HuH-7 (cell line): ENCODE measurements at places on chromosomes 1 and 21.

DNA sequence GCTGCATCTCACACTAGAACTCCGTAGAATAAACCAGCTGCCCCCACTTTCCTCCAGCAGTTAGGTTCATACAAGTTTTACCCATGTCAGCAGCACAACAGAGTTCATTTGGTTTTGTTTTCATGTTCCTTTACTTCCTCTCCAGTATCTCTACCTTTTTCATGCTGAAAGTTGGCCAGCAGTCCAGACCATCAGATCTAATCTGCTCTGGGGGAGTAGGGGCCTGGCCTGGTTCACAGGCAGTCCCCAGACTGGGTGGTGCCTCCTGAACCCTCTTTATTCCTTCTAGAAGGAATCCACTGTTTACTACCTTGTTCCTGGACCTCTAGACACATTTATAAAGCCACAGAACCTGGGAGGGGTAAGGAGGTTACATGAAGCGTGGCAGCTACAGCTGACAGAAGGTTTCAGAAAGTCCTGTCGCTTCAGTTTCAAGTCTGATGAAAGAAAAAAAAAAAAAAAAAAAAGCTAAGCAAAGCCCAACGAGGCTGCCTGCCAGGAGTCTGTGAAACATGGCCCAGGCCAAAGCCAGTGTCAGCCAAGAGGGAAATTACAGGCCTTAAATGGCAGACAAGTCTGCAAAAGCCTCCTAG, 184.6 kb upstream of the JUN start:
- no peak for DNase-seq

GRCh38 chr1:57820356-57821095, 396.7 kb upstream of the DAB1 start:
- DNase-seq: no peak

DNA sequence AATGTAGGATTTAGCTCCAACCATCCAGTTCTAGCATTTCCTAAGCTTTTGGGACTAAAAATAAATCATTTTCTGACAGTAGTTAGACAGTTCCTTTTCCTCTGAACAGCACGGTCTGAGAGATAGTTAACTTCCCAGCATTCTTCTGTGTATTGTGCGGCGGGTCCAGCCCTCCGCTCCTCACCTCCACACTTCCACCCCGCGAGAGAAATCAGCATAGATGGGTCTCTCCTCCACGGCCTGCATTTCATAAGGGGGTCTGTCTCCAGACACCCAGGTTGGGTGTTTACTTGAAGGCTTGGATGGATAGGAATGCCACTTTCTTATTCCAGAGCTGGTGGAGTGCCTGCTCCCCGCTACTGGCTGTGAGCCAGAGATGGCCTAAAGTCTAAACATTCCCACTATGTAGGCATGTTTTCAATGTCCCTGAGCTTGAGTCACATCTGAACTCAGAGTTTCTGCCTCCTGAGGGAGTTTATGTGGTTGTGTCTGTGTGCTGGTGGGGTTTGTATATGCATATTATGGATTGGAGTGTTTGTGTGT, 38.0 kb upstream of the PPP2R5A start:
- no peak for DNase-seq

DNA sequence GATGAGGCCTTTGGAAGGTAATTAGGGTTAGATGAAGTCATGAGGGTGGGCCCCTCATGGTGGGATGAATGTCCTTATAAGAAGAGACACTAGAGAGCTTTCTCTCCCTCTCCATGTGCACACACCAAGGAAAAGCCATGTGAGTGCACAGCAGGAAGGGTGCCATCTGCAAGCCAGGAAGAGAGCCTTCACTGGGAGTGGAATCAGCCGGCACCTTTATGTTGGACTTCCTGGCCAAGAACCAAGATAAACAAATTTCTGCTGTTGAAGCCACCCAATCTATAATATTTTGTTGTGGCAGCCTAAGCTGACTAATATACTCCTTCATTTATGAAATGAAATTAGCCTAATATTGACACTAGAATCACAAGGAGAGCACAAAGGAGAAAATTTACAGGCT, 38.2 kb upstream of the PKP1 start:
- DNase-seq: no peak

- no peak for DNase-seq
Observed at GRCh38 chr1:161902182-161902581, 121.5 kb downstream of the OLFML2B start.

DNA sequence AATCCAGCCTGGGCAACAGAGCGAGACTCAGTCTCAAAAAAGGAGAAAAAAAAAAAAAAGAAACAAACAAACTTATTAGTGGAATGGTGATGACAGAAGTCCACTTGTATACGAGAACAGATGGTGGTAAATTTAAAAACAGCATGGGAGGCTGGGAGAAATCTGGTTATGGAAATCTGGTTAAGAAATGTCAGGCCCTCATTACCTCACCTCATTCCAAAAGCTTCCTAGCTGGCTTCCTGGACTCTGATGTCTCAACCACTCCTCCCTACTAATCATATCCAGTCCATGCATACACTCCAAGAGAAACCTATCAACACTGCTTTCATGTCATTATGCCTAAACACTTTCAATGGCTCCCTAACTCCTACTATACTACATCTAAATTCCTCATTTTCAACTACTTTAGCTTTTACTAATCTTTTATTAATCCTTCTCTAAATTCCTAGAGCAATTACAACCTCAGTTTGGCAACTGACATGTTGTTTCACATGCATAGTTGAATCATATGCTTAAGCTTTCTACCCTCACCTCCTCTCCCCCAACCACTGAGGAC, 52.9 kb downstream of the FOXJ3 start:
- peak; percentile 9 for DNase-seq

- no peak for DNase-seq
Observed at GRCh38 chr1:23791516-23792047, 637 bp downstream of the LYPLA2 start.

DNA sequence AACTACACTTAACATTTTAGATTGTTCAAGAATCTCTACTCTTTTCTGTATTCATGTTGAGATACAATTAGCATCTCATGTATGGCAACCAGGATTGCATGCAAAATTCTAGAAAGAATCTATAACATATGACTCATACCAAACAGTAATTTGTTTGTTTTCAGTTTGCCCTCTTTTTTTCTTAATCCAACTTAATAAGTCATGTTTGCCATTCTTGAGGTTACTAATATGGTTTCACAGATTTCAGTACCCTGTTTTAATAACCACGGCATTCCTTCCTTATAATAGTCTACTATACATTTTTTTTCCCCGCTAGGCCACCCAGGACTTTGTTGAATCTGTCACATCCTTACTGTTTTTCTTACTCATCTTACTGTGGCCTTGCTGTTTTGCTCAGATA, 140.8 kb downstream of the FMN2 start:
- no peak for DNase-seq

DNA sequence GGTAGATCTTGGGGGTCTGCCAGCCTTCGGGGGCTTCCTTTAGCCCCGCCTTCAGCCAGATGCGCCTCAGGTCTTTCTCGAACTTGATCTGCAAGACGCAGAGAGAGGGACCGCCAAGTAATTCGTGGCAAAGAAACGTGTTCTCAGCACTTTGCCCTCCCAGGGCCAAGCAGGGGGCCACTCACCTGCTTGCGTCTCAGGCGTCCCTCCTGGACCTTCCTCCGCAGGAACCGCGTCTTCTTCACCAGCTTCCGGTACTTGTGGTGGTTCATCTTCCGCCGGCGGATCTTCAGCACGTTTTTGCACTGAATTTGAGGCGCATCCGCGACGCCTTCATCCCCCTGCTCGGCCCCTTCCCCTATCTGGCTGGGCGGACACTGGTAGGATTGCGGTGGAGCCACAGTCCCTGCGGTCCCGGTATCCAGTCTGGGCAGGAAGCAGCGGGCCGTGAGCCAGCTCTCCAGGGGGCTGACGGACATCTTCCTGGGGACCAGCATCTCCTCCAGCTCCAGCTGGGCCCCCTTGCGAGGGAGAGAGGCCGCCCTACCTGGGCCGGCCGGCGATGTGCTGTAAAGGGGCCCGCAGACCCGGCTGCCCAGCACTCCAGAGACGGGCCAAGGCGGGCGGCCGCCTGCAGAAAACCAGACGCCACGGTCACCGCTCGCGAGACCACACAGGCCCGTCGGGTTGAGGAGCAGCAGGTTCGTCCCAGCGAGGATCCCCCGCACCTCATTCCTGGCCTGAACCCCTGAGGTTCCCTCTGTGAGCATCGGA, 1.0 kb downstream of the AURKAIP1 start:
- no peak for DNase-seq

DNA sequence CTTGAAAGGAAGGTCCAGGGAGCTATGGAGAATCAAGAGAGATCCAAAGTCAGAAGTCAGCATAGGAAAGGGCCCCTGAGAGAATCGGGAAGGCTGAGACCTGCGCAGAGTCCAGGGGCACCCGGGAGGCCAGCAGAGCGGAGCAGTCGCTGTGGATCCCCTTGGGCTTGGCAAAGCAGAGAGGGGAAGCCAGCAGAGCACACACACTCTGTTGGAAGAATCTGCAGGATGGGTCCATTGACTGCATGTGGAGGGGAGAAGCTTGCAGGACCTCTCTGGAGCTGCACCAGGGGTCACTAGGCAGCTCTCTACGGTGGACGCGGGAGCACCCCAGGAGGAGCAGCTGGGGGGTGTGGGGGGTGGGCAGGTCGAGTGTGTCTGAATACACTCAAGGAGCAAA, 6.4 kb downstream of the RIPK4 start:
- no peak for DNase-seq

DNA sequence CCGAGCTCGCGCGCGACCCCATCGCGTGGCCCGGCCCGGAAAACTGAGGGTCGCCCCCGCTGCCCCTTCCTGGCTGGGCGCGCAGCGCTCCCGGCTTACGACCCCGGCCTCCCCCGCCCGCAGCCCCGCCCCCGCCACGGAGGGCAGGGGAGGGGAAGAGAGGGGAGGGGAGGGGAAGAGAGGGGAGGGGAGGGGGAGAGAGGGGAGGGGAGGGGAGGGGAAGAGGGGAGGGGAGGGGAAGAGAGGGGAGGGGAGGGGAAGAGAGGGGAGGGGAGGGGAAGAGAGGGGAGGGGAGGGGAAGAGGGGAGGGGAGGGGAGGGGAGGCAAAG, 6.7 kb upstream of the ANKRD65 start:
- DNase-seq: no peak

GRCh38 chr1:61925591-61926298, 183.5 kb downstream of the PATJ start:
- no peak for DNase-seq

DNA sequence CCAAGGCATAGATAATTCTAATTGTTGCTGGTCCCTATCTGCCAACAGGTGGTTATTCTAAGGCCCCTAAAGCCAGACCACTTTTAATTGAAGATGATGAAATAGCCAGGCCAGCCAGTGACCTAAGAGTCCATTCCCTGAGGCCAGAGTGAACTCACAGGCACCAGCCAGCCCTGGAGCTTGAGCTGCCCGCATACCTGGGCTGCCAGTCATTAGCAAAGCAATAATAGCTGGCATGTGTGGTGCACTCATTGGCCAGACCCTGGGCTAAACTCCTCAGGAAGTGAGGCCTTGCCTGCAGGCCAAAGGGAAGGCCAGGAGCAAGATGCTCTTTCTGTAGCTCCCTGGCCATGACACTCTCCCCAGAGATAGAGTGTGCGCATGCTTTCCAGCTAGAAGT, 180.4 kb upstream of the KLHDC7A start:
- DNase-seq: no peak

GRCh38 chr1:53050310-53050709, 11.7 kb upstream of the PODN start:
- DNase-seq: no peak

DNA sequence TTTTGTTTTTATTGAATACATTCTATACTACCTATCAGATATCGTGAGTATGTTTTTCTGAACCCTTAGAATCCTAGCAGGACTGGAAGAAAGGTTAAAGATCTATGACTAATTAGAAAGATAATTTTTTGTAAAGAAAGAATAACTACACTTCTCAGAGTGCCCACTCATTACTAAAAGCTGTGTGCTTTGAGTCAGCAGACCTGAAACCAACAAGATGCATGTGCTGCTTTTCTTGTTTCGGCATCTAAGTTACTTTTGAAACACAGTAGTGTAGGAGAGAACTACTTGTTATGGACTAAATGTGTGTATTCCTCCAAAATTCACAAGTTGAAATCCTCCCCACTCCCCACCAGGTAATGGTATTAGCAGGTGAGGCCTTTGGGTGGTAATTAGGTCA, 127.8 kb upstream of the ESRRG start:
- DNase-seq: no peak

DNA sequence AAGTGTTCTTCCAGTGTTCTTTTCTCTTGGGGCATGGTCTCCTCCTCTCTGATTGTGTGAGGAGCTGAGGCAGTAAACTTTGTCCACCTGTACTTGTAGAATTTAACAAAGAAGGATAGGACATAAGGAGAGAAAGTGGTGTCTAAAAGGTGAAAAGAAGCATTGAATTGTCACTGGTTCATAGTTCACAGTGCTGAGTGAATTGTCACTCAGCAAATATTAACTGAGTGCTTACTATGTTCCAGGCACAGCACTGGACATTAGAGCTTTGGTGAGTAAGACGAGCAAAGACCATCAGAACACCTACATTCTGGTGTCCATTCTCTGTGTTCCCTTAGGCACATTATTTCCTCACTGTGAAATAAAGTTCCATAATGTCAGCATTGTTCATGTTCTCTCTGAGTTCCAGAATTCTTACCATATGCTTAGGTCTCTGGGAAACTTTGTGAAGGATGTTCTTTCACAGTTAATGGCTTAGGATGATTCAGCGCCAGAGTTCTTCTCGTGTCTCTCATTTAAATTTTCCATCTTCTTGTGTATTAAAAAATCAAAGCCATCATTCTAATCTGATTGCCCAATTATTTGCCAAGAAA, 156.8 kb upstream of the HOOK1 start:
- no peak for DNase-seq

GRCh38 chr1:226533220-226533619, 15.3 kb upstream of the STUM start:
- DNase-seq: no peak

DNA sequence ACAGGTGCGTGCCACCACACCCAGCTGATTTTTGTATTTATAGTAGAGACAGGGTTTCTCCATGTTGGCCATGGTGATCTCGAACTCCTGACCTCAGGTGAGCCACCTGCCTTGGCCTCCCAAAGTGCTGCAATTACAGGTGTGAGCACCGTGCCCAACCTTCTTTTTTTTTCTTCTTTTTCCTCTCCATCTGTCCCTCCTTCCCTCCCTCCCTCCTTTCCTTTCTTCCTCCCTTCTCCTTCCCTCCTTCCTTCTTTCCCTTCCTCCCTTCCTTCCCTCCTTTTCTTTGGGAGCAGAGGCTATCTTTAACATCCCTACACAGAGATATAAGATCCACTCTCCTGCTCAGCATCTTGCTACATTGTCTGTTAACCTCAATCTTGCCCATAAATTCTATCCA, 24.4 kb upstream of the FAM89A start:
- no peak for DNase-seq

DNA sequence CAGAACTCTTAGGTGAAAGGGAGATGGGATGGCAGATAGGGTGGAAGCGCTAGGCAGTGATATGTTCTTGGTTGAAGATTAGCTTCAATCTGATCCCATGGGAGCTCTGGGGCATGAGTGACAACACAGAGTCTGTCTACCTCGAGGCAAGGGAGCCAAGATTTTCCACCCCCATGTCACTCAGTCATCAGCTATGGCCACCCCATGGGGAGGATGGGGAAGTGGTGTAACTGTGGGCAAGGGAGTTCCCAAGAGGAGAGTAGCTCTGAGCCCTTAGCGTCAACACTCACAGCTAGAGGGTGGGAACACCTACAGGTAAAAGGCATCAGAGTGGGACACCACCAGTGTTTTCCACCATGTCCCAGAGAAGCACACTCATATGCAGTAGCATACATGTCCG, 30.3 kb upstream of the C1QA start:
- DNase-seq: no peak

- no peak for DNase-seq
Observed at GRCh38 chr1:228391411-228392020, 15.1 kb downstream of the TRIM11 start.
